Activated CD8-positive, alpha-beta memory T cell treated with anti-CD3 and anti-CD28 coated beads for 48 hours (primary cell): ENCODE measurements at places on chromosomes 3 and 15.

DNA sequence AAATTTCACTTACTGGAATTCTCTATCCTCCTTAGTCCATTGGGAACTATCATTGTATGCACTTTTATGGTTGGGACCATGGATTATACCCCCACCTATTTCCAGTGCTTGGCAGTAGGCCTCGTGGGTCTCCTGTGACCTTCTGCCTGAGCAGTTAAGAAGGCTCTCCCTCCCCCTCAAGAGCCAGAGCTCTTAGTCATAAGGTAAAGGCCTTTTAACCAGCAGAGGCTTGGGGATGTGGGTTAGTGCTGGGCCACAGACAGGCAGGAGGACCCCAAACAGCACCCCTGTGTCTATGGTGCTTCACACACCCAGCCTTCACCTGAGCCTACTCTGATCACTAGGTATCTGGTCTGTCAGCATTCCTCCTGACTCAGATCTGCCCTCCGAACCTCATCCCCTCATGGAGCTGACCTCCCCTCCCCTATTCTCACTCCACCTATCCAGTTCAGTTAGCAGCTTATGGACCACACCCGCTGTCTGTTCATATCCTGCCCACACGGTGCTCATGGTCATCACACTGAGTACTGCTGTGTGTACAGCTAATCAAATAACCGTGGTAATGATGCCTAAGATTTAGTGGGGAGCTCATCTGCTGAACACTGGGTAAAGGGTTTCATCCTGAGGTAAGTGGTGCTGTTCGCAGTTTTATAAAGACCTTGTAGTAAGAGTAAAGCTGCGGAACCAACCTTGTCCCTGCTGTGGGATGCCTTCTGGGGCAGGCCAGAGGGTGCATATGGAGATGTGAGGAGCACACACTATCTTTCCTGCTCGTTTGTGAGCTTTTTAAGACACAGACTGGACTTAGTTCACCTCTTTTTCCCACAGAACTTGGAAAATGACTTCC lies 40.9 kb downstream of the KLHL18 start:
- no peak for DNase-seq

DNA sequence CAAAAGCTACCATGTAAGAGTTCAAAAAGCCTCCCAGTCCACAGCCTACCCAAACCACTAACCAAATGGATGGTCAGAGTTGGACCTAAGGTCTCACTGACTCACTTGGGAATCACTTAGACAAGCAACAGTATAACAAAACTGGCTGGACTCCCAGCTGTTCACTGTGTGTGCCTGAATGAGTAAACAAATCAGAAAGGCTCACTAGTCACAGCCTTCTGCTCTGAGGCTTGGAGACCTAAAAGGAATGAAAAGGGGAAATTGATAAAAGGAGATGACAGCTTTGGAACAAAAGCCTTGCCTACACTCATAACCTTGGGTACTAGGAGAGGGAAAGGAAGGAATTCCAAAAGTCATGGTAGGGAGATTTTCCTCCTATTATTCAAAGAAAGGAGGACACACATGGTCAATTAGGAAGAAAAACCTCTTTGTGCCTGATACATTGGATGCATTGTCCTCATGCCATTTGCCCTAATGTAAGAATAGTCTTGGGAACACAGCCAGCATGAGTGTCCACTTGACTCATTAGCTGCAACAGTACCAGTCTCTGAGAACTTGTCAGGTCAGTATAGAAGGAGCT lies 92.3 kb downstream of the FRMD5 start:
- no peak for DNase-seq

DNA sequence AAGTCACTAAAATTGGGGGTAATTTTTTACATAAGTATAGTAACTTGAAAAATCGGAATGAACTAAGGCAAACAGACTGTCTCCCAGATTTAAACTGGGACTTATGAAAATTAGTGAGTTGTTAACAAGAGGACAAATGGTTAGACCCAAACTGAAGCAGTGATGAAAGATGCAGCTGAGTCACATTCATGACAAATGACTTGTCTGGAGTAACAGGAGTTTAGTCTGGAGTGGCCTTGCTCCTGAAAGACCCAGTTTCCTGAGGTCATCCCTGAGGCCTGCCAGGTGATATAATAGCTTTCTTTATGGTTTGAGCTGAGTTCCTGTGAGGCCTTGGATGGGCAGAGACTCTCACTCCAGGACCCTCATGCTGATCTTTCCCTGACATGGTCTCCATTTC lies 9.6 kb upstream of the CTDSPL start:
- no peak for DNase-seq

GRCh38 chr15:88067331-88067685 lies 189.2 kb downstream of the NTRK3 start:
- no peak for DNase-seq

GRCh38 chr3:78322780-78323179 lies 1282.9 kb downstream of the ROBO2 start:
- no peak for DNase-seq

DNA sequence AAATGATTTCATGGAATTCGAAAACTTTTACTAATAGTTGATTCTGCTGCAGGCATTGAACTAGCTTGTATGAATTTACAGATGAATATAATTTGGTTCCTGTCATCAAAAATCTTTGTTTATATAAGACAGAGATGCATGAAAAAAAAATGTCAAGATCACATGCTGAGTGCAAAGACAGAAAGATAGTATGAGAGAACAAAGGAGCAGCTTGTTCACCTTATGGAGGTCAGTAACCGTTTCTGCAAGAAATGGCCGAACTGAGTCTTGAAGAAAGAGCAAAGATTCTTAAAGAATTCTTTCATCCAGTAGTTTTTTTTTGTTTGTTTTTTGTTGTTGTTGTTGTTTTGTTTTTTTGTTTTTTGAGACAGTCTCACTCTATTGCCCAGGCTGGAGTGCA lies 450.6 kb downstream of the TUSC7 start:
- DNase-seq: no peak

GRCh38 chr3:48560648-48561018 lies 2.9 kb downstream of the UCN2 start:
- no peak for DNase-seq

GRCh38 chr3:117263745-117264144 lies 554.2 kb downstream of the TUSC7 start:
- DNase-seq: no peak

- no peak for DNase-seq
Measured at GRCh38 chr15:92599394-92599970, 56.1 kb downstream of the FAM174B start.

GRCh38 chr3:167032267-167032876 lies 347.7 kb downstream of the ZBBX start:
- DNase-seq: no peak

GRCh38 chr3:62281726-62282125 lies 91.6 kb downstream of the FEZF2 start:
- DNase-seq: no peak

DNA sequence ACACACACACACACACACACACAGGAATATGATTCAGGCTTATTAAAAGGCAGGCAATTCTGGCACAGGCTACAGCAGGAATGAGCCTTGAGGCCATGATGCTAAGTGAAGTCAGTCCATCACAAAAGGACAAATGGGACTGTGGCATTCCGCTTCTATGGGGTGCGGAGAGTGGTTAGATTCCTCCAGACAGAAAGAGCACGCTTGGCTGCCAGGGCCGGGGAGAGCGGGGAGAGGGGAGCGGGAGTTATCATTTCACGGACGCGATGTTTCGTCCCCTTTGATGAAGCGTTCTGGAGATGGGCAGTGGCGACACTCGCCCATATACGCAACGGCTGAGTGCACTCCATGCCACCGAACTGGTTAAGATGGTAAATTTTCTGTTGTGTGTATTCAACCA lies 58.5 kb upstream of the FAM174B start:
- DNase-seq: no peak

DNA sequence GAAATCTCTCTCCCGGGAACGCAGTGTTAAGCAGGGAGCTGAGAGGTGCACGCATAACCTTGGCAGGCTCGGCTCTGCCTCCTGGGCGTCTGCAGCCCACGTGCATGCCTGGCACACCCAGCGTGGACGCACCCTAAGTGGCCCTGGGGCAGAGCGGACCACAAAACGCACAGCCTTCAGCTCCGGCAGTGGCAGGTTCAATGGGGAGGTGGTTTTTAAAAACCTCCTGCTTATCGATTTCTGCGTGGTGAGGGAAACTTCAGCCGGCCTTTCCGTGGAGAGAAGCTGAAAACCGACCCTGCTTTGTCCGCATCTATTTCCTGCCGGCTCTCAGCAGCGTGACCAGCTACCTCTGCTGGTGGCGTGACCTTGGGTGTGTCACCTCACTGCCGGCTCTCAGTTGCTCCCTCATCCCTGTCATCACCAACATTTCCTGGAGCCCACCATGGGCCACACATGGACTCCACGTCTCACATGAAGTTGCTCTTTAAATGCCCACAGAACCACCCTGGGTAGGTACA lies 134.8 kb upstream of the MEF2A start:
- no peak for DNase-seq

- DNase-seq: no peak
Measured at GRCh38 chr3:121531269-121531668, 14.5 kb downstream of the POLQ start.

DNA sequence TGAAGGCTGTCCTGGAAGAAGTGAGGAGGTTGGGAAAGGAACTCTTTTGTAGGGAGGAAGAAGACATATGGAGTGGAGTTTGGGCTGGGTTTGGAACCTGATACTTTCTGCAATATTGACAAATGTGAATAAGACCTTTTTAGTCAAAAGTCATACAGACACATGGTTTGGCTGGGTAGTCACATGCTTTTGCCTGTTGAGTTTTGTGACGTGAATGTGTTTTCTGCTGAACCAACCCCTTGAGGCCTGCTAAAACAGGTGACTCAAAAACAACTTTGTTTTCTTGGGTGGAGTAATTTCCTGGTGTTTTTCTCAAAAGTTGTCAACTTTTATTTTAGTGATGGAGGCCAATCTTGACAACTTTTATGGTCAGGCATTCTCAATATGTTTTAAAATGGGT lies 39.4 kb upstream of the CCR4 start:
- DNase-seq: no peak

DNA sequence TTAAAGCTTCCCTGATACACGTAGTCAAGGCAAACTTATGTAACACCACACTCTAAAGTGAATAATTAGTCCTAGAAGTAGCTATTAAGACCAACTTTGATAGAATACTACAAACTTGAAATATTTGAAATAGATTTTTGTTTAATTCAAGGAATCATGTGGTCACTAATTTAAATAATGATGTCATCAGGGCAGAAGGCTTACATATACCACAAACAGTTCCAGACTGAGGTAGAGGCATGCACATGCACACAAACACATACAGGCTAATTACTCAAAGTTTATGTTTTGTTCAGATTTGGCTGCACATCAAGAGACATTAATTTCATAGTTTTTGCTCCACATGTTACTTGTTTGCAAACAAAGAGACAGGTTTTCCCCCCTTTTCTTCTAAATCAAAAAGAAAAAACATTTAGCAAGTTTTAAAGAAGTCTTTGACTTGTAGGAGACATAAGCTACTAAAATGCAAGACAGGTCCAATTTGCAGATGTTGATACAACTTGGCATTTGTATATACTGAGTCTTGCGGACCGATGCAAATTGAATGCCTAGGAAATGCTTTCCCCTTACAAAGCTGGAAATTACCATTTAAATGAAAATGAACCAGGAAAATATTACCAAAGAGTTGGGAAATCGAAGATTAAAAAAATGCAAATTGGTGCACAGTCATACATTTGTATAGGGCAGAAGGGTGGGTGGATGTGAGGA lies 594.8 kb downstream of the MAGI1 start:
- no peak for DNase-seq

DNA sequence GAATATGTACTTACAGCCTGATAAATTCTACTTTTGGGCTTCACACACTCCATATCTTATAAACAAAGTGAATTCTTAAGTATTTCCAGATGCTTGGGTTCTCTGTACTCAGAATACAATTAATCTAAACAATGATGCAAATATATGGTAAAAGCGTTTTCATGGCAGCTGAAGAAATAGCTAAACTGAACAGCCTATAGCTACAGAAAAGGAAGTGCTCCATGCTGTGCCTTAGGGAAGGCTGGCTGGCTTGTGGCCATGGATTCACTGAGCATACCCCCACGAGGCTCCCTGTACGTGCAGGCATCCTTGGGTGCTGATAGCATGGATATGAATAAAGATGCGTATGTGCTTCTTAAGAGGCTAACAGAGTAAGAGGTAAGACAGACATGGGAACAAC lies 264.0 kb downstream of the KLF13 start:
- no peak for DNase-seq

DNA sequence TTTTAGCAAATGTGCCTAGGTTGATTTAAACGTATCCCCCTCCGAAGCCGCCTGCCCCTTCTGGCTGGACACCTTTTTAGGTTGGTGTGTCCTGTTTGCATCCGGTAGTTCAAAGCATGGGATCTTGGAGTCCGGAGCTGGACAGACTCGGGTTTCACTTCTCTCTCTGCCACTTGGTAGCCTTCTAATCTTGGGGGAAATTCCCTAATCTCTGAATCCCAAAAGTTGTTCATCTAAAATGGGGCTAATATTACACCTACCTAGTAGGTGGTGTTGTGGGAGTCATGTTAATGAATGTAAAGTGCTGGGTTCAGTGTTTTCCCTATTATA lies 760 bp downstream of the FANCI start:
- no peak for DNase-seq

GRCh38 chr3:54123003-54123775 lies 837 bp downstream of the CACNA2D3 start:
- no peak for DNase-seq

DNA sequence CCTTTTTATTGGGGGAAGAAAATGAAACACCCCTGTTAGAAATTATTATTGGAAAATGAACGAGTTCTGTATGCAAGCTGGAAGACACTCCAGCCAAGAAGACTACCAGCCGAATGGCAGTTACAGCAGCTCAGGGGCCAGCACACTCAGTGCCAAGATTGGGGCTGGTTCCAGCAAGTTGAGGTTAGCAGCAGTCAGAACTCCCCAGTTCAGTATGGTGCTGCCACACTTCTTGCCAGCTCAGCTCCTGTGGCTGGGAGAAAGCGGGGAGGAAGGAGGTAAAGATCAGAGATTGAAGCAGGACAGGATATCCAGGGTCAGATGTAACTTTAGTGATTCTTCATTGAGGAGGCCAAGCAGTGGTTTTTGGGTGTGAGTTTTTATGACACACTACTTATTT lies 280.2 kb upstream of the NR2E3 start:
- DNase-seq: no peak

DNA sequence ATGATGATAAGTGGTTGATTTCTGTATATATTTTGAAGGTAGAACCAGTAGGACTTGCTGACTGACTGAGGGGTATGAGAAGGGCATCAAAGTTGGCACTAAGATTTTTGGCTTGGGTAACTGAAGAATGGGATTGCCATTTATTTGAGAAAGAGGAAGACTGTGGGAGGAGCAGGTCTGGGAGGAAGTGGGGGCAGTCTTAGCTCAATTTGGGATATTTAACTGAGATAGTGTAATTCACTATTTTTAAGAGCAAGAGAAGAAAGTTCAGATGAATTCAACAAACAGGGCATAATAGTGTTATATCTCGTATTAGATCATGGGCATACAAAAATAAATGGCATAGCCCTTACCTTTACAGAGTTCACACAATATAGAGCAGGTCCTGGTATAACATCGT lies 1.7 kb downstream of the BUB1B start:
- DNase-seq: no peak

- DNase-seq: no peak
Measured at GRCh38 chr3:148187296-148187695, 510.4 kb upstream of the AGTR1 start.
